ENCODE measurements at places on chromosomes 7 and 10. TPM values are rescaled to one million over a fixed set of nuclear protein-coding genes. Genes with fewer than 3 reads are reported as not detected.

The ASAH2 gene
- total RNA-seq = 4.1 TPM

The CPXM2 gene
- under 0.01 TPM for total RNA-seq

The LDB1 gene
- 21.5 TPM for total RNA-seq

The BPGM gene
- 24.5 TPM for total RNA-seq

The PHF14 gene
- 15.9 TPM for total RNA-seq

The CELF2 gene
- total RNA-seq = 3.9 TPM

The GNAT3 gene
- not detected for total RNA-seq

The MYOZ1 gene
- 0.86 TPM for total RNA-seq

The SLC26A4 gene
- total RNA-seq = 0.62 TPM

The CALCR gene
- not detected for total RNA-seq

The UTF1 gene
- not detected for total RNA-seq

The FAM25C gene
- not detected for total RNA-seq

The ASB15 gene
- total RNA-seq = not detected

The HOXA1 gene
- 9.6 TPM for total RNA-seq

The MSS51 gene
- 0.57 TPM for total RNA-seq

The ANK3 gene
- 5.4 TPM for total RNA-seq

The GDF2 gene
- total RNA-seq = not detected

The FAM241B gene
- total RNA-seq = 2.9 TPM

The TNS3 gene
- 5.7 TPM for total RNA-seq

The MACC1 gene
- 1.4 TPM for total RNA-seq

The FAM180A gene
- 0.08 TPM for total RNA-seq

The COMMD3 gene
- 29.8 TPM for total RNA-seq

The ATP5MK gene
- total RNA-seq = 308 TPM

The SNCG gene
- 1.3 TPM for total RNA-seq

The ZSCAN25 gene
- total RNA-seq = 10.6 TPM

The C10orf67 gene
- 0.34 TPM for total RNA-seq

The C10orf53 gene
- not detected for total RNA-seq

The KLLN gene
- total RNA-seq = 0.08 TPM

The SPDYE1 gene
- total RNA-seq = not detected

The VENTX gene
- total RNA-seq = not detected

The GPAM gene
- total RNA-seq = 7.6 TPM

The UCN3 gene
- total RNA-seq = not detected

The SLC13A1 gene
- not detected for total RNA-seq

The TMEM196 gene
- total RNA-seq = not detected

The CYP2E1 gene
- not detected for total RNA-seq

The GOLGA7B gene
- 0.46 TPM for total RNA-seq

The PPP1R17 gene
- not detected for total RNA-seq

The ATG9B gene
- 0.08 TPM for total RNA-seq

The CC2D2B gene
- not detected for total RNA-seq

The HMX3 gene
- not detected for total RNA-seq

The TIMM23 gene
- total RNA-seq = 116 TPM

The MCM10 gene
- 14.6 TPM for total RNA-seq
